ENCODE measurements at places on chromosomes 5 and 9.

- DNase-seq = no peak
Observed at GRCh38 chr9:91515074-91515687, 91.5 kb upstream of the NFIL3 start.

DNA sequence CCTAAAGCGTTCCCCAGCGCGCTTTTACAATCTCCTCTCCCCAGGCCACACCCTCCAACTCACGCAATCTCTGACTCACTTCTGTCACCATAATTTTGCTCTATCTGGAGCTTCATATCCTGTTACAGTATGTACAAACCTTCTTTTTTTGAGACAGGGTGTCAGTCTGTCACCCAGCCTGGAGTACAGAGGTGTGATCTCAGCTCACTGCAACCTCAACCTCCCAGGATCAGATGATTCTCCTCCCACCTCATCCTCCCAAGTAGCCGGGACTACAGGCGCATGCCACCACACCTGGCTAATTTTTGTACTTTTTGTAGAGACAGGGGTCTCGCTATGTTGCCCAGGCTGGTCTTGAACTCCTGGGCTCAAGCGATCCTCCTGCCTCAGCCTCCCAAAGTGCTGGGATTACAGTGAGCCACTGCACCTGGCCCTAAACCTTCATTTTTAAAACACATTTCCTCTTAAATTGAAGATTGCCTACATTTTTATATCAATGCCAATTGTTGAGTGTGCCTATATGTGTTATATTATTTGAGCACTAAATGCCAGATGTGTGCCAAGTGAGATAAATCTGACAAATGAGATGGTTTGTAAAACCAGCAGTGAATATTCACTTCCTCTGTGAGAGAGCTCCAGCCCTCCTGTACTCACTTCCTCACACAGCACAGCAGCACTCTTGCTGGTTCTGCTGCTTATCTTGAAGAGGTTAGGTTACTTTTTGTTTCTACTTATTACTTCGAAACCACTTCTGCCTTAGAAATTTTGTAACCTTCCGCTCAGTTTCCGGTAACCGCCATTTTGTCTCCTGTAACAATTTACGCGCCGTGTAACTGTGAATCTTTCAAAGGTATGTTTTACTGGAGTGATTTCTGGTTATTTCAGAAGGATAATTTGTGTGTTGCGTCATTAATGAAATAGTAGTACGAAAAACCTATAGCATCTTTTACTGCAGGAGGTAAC is 57.9 kb downstream of the DOCK8 start:
- no peak for DNase-seq

GRCh38 chr5:139267481-139267880 is 26.1 kb upstream of the MATR3 start:
- DNase-seq = no peak

- DNase-seq = peak; percentile 42
Observed at GRCh38 chr9:9791611-9792010, 821.2 kb downstream of the PTPRD start.

DNA sequence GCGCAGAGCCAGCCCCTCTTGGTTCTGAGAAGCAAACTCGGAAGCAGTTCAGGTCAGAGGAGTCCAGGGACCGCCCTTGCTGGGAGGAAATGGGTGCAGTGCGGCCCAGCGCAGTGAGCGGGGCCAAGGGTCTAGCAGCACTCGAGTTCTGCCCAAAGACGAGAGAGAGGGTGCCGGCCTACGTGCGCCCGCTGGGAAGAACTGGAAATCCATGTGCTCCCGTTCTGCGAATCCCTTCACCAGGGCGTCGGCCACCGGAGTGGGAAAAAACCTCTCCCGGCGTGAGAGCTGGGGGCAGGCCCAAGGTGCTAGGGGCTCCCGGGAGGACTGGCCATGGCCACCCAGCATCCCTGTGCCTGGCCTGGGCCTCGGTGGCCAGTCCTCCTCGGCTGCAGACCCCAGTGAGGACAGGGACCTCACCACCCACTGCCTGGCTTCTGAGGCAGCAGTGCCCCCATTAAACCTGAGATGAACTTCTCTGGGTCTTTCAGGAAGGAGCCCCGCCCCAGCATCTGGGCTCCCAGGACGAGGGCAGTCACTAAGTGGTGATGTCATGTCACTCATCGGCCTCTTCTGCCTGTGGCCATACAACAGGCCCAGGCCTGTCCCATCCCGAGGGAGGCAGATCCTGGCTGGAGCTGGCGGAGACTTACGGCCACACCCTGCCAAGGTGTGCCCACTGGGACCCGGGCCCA is 10.6 kb downstream of the TMEM250 start:
- DNase-seq = peak; percentile 95

GRCh38 chr5:96927008-96927407 is 8.9 kb upstream of the LNPEP start:
- no peak for DNase-seq

DNA sequence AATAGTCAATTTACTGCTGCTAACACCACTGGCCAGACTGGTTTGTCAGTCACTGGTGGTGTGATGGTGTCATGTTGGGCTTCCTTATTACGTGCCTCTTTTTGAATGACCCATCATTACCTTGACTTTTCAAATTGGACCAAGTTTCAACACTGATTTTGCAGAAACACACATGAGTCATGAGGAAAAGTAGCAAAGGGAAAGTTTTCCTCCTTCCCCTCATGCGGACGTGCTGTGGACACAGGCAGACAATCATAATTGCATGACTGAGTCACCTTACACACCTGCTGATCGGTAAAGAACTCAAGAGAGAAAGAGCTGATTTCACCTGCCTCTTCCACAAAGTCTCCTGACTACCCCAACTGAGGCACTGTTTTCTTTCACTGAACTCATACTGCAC is 324.5 kb downstream of the ARRDC3 start:
- no peak for DNase-seq

DNA sequence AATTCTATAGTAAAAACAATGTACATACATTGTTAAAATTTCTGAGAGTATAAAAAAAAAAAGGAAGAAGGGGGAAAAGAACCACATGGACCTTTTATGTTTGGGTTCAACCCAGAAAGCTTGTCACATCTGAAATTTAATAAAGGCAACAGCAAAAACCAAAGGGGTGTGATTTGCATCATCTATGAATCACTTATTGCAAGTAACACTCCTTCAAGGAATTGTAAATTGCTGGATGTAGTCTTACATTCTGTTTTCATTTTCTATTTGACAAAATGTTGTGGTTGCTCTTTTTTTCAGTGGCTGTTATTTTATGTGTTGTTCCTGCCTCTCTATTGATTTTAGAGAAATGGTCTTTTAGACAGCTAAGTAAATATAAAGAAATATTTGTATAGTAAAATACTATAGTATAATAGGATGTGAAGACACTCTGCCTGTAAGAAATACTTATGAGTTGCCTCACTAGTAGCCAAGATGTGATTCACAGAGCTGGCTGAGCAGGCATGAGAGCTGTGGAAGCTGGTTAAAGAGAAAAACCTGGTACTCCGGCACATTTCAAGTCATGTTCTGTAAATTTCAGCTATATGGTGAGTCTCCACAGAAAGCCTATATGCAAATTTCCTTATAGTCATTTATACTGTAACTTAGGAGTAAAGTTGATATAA is 131.1 kb upstream of the CNTLN start:
- no peak for DNase-seq

DNA sequence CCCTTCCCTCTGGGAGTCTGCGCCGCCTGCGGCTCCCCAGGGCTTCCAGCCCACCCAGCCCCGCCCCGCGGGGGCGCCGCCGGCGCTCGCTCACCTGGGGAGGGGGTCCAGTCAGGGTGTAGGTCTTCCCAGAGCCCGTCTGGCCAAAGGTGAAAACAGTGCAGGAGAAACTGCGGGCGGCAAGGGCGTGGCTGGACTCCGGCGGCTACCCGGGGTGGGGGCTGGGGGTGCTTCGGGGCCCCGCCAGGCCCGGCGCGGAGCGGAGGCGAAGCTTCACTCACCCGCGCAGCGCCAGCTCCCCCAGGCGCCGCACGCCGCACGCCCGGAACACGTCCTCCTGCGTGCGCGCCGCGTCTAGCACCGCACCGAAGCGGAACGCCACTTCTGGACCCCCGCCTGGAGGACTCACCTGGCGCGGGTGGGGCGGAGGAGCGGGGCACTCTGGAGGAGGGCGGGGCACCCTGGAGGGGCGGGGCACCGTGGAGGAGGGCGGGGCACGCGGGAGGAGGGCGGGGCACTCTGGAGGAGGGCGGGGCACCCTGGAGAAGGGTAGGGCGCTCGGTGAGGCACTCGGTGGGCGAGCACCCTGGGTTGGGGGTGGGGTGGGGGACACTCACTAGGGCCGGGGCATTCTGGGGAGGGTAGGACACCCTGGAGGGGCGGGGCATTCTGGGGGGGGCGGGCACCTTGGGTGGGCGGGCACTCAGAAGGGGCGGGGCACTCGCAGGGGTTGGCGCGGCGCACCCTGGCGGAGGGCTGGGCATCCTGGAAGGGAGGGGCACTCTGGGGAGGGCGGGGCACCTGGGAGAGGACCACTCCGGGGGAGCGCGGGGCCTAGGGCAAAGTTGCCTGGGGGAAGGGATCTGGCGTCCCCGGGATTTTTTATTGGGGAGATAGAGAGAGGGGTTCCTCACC is 814 bp downstream of the KIF12 start:
- peak; percentile 70 for DNase-seq

GRCh38 chr9:85377731-85378289 is 363.9 kb downstream of the AGTPBP1 start:
- DNase-seq = peak; percentile 74

DNA sequence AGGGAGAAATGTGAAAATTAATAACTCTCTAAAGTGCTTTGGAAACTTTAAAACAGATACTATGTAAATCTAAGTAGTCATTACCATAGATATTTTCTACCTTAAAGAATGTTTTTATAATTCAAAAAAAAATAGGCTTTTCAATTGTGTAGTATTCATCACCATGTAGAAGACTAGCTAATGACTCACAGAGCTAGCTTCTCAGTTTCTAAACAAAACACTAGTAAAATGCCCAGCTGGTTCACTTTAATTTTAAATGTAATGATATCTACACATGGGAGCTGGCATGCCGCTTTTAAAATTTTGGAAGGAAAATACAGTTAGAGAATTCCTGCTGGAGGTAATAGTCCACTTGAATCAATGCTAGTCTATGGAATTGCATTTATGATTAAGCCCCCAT is 509.8 kb downstream of the CSNK1G3 start:
- DNase-seq = no peak

GRCh38 chr9:81664638-81665222 is 24.6 kb downstream of the TLE1 start:
- peak; percentile 11 for DNase-seq

- peak; percentile 31 for DNase-seq
Observed at GRCh38 chr5:141814064-141814964, 63.9 kb downstream of the PCDH1 start.

GRCh38 chr9:114151426-114151956 is 3.8 kb upstream of the COL27A1 start:
- no peak for DNase-seq

DNA sequence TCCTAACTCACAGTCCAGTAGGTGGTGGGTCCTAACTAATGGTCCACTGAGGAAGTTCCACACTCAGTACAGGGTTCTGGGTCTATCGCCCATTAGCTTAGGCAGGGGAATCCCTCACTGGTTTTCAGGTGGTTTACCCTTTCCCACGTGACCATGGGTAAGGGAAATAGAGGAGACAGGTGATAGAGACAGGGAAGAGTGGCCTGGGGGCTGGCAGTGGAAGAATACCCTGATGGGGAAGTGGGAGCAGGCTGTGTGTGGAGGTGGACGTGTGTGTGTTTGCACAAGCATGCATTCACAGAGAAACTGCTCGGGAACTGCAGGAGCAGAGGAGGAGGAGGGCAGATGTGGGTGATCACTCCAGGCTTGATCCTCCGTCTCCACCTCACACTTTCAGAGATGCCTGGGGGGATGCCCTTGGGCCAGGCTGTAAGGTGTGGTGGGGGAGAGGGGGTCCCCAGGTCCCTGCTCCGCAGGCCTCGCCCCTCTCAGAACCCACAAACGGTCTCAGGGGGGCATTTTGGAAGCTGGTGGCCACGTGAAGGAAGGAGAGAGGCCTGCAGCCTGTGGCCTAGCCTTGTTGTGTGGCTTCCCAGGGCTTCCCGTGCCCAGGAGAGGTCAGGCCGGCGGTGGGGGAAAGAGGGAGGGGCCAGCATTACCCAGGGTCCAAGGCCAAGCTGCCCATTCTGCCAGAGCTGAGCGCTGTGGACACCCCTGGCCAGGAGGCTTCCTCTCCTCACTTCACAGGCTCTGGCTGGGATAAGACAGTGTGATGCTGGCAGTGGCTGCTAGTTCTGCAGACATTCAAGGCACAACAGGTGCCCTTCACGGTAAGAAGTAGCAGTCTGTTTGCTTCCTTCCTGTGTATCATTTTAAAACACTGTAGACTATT is 80.0 kb downstream of the OTULIN start:
- DNase-seq = no peak

GRCh38 chr5:150497274-150497988 is 10.5 kb upstream of the NDST1 start:
- DNase-seq = peak; percentile 67

DNA sequence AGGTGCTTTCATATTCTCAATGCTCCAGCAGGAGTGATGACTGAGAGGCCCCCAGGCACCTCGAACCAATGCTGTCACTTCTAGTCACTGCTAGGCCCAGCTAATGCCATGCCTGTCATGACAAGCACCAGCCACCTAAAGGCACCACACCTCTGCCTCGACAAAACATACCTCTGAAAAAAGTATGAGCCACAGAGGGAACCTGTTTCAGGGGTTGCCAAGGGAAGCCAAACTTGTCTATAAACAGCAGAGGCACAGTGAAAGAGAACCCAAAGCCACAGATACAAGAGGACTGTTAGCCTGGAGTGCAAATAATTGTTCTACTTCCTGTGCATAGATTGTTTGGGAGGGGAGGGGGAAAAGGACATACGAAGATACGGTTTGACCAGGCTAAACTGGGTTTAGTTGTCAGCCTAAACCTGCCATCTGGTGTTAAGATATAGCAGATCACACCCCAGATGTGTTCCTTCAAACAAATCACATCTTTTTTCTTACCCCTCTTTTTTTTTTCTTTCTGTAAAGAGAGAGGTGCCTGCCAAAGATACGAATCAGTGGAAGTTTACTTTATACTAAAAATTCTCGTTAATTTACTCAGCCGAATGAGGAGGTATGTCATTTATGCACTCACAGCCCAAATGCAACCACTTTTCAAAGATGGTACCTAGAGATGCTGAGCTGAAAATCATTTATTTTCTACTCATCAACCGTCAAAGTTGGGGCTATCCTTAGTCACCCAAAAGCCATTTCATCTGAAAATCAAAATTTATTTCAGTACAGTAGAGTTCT is 45.7 kb downstream of the BNC2 start:
- peak; percentile 49 for DNase-seq

GRCh38 chr9:15121630-15122029 is 185.4 kb downstream of the TTC39B start:
- DNase-seq = no peak

GRCh38 chr9:130199605-130200004 is 27.4 kb downstream of the NCS1 start:
- DNase-seq = no peak
